ENCODE measurements at places on chromosomes 4 and X.

DNA sequence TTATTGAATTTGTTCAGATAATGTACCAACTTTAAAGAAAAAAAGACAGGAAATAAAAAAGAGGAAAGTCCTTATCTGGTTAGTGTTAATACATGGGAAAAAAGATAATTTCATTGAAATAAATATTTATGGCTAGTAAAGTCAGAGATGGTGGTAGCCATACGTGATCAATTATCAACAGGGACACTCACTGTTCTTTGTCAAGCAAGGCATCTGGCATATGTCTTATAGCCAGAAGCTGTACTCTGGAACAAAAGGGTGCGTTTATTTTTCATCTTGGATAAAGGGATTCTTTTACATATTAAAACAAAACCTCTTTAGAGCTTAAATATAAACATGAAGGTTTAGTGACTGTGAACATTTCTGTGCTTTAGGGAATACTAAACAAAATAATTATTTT lies 26.7 kb downstream of the HDX start:
- no peak for DNase-seq

DNA sequence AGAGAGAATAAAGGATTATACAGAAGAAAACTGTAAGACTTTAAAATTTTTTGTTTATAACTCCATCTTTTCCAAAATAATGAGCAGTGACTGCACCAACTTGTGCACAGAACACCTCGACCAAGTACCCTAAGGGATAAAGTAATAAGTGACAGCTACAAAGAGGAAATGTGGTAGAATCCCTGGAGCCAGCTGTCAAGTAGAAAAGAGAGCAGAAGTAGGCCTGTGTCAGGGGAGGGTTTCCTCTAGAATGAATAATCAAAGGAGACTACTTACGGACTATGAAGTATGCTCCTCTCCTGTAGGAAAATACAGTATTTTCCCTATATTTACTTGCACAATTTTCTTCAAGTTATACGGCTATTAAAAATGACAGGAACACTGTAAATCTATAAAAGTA lies 1.2 kb downstream of the EIF1AX start:
- no peak for DNase-seq

GRCh38 chr4:47717188-47717587 lies 120.7 kb downstream of the CORIN start:
- no peak for DNase-seq

- no peak for DNase-seq
Measured at GRCh38 chr4:169268951-169269760, 1.6 kb downstream of the SH3RF1 start.

DNA sequence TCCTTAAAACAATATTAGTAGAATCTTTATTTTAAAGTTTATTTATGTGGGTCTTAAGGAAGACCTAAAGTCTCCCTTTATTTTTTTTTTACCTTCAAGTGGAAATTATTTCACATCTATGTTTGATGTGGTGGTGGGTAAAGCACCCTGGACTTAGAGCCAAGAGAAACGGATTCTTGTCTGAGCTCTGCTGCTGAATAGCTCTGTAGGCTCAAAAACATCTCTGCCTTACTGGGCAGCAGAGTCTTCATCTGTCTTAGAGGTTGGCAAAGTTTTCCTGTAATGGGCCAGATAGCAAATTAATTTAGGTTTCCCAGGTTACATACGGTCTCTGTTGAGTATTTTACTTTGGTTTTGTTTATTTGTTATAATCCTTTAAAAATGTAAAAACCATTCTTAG lies 136.5 kb downstream of the CEP135 start:
- DNase-seq = no peak

DNA sequence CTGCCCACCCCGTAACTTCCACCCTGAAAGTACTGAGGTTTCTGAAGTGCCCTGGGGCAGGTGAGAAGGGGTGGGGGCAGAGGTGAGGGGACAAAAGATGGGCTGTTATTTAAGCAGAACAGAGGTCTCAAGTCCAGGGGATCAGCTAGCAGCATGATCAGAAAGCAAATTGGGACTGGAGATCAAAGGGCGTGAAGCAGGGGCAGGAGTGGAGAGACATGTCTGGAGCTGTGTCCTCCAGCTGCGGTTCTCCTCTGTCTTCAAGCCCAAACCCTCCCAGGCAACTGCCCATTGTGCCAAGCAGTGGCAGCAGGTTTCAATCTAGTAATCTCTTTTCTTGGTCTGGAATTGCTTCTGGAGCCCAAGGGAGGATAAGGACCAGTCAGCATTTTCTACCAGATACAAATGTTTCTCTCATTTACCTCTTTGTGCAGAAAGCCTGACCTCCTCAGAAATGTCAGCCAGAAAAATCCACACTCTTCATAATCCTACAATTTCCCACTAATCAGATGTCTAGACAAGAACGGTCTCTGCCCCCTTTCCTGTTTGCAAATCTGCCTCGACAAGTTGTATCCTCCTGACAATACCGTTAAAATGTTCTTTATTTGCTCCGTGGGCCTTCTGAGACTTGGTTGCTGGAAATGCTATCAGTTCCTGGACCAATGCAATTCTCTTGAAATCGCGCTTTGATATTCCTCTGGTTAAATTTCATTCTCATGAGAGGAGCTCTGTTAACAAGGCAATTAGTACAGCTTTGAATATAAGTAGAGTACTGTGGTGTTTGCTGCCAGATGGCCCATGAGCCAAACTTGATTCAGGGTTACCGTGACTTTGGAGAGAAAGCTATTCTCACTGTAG lies 23.2 kb upstream of the RASL11B start:
- DNase-seq = no peak

DNA sequence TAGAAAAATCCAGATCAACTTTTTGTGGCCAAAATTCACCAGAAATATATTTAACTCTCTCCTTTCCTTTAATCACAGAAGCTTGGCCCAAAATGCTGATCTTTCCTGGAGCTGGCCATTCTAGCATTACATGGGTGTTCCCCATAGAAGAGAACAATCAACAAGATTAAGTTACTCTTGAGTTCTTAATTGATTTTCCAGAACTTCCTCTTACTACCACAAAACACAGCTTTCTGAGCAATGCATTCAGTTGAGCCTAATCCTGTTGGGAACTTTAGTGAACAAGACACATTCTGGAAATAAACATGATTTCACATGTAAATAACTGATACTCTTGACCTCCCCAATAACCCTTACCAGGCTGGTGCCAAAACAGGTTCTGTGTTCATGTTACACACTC lies 45.4 kb upstream of the STIM2 start:
- no peak for DNase-seq

GRCh38 chr4:88858752-88859151 lies 161.1 kb upstream of the NAP1L5 start:
- DNase-seq = no peak

DNA sequence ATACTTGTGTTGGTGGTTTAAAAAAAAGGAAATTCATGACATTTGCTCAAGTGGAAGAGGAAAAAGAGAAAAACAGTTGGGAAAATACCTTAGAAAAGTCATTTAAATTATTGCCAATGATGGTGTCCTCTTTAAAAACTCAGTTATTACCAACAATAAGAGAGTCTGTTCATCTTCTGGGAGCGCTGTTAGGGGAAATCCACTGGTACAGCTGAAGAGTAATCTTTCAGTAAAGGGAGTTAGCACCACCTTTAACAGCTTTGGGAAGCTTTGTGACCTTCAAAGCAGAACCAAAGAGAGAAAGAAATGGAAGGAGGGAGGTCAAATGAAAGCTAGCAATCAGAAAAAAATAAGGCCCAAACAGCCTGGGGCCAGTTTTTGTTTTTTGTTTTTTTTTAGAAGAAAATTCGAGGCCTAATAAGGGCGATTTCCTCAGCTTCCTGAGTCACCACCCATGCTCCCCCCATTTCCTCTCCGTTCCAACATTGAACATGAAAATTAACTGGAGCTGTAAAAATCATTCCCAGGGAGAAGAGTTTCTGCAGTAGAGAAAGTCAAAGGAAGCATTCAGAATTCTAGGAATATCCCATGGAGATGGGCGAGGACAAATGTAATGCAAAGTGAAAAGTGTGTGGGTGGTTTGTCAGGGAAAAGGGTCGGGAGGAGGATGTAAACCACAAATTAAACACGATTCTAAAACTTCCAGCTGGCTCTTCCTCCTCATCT lies 115.1 kb downstream of the SH3KBP1 start:
- DNase-seq = no peak

GRCh38 chr4:152514356-152514755 lies 21.5 kb downstream of the FBXW7 start:
- no peak for DNase-seq

DNA sequence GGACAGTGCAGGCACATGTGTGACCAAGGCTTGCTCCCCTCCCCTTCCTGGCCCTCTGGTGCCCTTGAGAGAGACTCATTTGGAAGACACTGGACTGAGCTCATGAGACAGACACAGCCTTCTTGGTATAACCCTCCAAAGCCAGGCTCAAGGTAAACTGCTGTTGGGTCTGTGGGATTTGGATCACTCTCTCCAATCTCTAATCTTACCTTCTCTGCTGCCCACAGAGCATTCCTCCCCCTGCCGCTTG lies 105.0 kb upstream of the MAMLD1 start:
- DNase-seq = no peak

DNA sequence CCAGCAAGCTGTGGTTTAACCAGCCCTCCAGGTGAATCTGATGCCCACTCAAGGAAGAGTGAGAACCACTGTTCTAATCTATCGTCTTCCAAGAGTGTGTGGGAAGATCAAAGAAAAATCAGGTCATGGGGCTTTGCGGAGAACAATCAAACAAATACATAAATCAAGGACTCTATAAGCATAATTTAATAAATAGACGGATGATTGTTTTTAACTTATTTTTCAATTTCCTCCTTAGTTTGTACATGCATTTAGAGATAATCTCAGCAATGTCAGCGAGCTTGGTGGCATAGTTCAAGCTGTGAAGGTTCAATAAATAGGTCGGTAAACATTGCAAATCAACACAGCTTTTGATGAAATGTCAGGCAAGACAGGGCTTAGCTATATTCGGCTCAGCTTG lies 84.9 kb downstream of the DMD start:
- no peak for DNase-seq

- no peak for DNase-seq
Measured at GRCh38 chrX:18894156-18894555, 89.8 kb downstream of the PHKA2 start.

- no peak for DNase-seq
Measured at GRCh38 chr4:69640289-69640688, 847 bp upstream of the UGT2A2 start.

GRCh38 chrX:109733613-109734083 lies 591 bp upstream of the ACSL4 start:
- DNase-seq = no peak

All from stimulated activated CD4-positive, alpha-beta T cell treated with anti-CD3 and anti-CD28 coated beads, TNF-alpha, amount 100 ng/mL, for 48 hours (primary cell).